Osteocyte (in vitro differentiated cells): ENCODE measurements at places on chromosomes 11 and 22. TPM values are rescaled to one million over a fixed set of nuclear protein-coding genes. Genes with fewer than 3 reads are reported as not detected.

DNA sequence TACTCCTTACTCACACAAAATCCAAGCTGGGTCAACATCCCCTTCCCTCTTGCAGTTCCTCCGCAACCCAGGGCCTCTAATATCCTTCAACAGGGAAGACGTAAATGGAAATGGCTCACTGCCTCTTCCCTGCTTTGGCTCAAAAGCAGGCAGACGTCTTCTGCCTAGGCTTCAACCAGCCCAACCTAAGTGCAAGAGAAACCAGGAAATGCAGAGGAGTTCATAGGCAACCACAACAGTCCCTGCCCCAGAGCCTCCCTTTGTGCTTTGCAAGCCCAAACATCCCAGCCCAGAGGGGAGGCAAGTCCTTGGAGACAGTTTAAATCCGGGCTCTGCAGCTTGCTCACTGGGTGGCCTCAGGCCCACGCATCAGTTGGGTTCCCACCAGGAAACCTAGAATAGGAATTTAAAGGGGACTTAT is 33.3 kb downstream of the CD6 start:
- peaks cover 20% of the 10 kb centered on the region for H3K27me3 ChIP-seq
- H3K36me3 ChIP-seq: no peaks in the 10 kb centered on the region
- no peak overlapping the region for H3K4me3 ChIP-seq
- peaks cover 12% of the 10 kb centered on the region for H3K4me1 ChIP-seq
- no peak overlapping the region for H3K27ac ChIP-seq

- H3K27me3 ChIP-seq: no peaks in the 10 kb centered on the region
- H3K4me1 ChIP-seq: peaks cover 1% of the 10 kb centered on the region
- no peaks in the 10 kb centered on the region for H3K36me3 ChIP-seq
- no peak overlapping the region for H3K27ac ChIP-seq
Observed at GRCh38 chr11:33383920-33384209, 126.7 kb downstream of the HIPK3 start.

- DNase-seq: no peak
- H3K4me1 ChIP-seq: peaks cover 2% of the 10 kb centered on the region
- peaks cover 15% of the 10 kb centered on the region for H3K27me3 ChIP-seq
- no peak overlapping the region for H3K27ac ChIP-seq
- no peaks in the 10 kb centered on the region for H3K36me3 ChIP-seq
Observed at GRCh38 chr11:11010624-11011127, 152.8 kb upstream of the ZBED5 start.

DNA sequence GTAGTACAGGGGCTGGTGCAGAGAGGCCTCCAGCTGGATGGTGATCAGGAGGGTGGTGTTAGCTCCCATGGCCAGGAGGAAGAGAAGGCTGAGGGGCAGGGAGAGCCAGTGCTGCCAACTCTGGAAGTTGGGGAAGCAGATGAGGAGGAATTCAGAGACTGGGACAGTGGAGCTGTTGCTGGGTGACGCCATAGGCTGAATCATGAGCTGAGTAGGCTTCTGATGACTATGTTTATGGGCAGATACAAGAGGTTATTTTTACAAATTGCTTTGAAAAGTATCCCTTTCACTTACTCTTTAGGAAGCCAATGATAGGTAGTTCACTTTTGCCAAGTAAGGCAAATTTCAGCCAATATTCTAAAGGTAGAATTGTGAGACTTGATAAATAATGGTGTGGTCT is 3.1 kb downstream of the OR56A1 start:
- no peaks in the 10 kb centered on the region for H3K36me3 ChIP-seq
- H3K4me3 ChIP-seq: no peak overlapping the region
- DNase-seq: no peak
- no peaks in the 10 kb centered on the region for H3K4me1 ChIP-seq

DNA sequence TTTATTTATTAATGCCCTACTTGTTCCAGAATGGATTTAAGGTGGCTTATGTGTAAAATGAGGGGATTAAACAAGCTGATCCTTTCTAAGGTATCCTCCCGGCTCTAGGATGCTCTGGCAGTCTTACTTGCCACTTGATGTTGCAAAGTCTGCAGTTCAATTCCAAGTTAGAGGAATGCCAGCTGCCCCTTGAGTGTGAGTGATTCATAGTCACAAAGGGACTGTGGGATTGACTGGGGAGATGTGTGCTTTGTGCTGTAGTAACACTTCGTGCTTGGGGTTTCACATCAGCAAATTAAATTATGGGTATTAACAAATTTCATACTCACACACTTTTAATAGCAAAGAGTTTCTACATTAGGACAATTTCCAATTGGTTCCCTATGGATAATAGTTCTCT is 550.8 kb upstream of the CADM1 start:
- H3K27me3 ChIP-seq: peaks cover 55% of the 10 kb centered on the region
- no peaks in the 10 kb centered on the region for H3K36me3 ChIP-seq
- H3K4me1 ChIP-seq: no peaks in the 10 kb centered on the region

The GLYATL1 gene
- not detected in 2 replicates for total RNA-seq

DNA sequence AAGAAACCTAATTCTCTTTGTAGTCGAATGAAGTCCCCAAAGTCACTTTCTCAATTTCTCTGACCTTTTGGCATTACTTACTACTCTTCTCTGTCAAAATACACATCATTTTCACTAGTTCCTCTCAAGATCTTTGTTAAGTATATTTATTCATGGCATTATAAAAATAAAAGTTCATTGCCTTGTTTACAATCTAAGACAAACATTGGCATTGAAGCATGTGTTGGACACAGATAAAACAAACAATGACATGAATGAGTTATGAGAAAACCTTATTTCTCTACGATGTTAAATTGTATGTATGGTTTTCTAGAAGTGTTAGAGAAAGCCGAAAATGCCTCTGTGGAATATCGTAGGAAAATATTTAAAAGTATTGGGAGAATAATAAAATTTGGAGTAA is 8.6 kb upstream of the OR51G1 start:
- H3K36me3 ChIP-seq: no peaks in the 10 kb centered on the region
- no peak for DNase-seq

GRCh38 chr11:36817336-36817965 is 219.4 kb upstream of the RAG2 start:
- DNase-seq: no peak
- H3K4me3 ChIP-seq: no peak overlapping the region
- H3K27me3 ChIP-seq: peaks cover 2% of the 10 kb centered on the region
- no peak overlapping the region for H3K27ac ChIP-seq

DNA sequence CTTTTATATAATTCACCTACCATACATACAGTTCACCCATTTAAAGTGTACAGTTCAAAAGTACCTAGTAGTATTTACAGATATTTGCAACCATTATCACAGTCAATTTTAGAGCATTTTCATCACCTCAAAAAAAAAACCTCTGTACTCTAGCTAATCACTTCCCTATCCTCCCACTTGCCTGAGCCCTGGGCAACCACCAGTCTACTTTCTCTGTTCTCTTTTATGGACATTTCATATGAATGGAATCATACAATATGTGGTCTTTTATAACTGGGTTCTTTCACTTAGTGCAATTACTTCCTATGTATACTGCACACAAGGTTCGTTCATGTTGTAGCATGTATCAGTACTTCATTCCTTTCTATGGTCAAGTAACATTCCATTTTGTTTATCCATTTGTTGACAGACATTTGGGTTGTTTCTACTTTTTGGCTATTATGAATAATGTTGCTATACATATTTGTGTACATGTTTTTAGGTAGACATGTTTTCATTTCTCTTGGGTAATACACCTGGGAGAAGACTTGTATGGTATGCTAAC is 17.8 kb upstream of the NEU3 start:
- no peaks in the 10 kb centered on the region for H3K27me3 ChIP-seq
- H3K4me1 ChIP-seq: no peaks in the 10 kb centered on the region
- H3K36me3 ChIP-seq: peaks cover 46% of the 10 kb centered on the region
- no peak overlapping the region for H3K27ac ChIP-seq

GRCh38 chr11:57424792-57425564 is 1.9 kb downstream of the SLC43A3 start:
- H3K36me3 ChIP-seq: peaks cover 1% of the 10 kb centered on the region
- peak overlapping the region; percentile 75 for H3K27ac ChIP-seq

GRCh38 chr11:76551400-76551799 is 106.6 kb downstream of the EMSY start:
- DNase-seq: no peak
- H3K27me3 ChIP-seq: no peaks in the 10 kb centered on the region
- H3K27ac ChIP-seq: peak overlapping the region; percentile 74
- H3K4me3 ChIP-seq: no peak overlapping the region
- peaks cover 9% of the 10 kb centered on the region for H3K36me3 ChIP-seq

- peaks cover 49% of the 10 kb centered on the region for H3K4me1 ChIP-seq
- no peak overlapping the region for H3K27ac ChIP-seq
- no peaks in the 10 kb centered on the region for H3K27me3 ChIP-seq
- no peak for DNase-seq
- H3K4me3 ChIP-seq: no peak overlapping the region
Observed at GRCh38 chr11:27425814-27426213, 46.8 kb downstream of the LGR4 start.

The HTR3B gene
- total RNA-seq: not detected in 2 replicates

- H3K27me3 ChIP-seq: peaks cover 11% of the 10 kb centered on the region
- H3K27ac ChIP-seq: no peak overlapping the region
- H3K4me1 ChIP-seq: no peaks in the 10 kb centered on the region
- H3K36me3 ChIP-seq: no peaks in the 10 kb centered on the region
Observed at GRCh38 chr11:88655656-88656055, 318.1 kb upstream of the CTSC start.

DNA sequence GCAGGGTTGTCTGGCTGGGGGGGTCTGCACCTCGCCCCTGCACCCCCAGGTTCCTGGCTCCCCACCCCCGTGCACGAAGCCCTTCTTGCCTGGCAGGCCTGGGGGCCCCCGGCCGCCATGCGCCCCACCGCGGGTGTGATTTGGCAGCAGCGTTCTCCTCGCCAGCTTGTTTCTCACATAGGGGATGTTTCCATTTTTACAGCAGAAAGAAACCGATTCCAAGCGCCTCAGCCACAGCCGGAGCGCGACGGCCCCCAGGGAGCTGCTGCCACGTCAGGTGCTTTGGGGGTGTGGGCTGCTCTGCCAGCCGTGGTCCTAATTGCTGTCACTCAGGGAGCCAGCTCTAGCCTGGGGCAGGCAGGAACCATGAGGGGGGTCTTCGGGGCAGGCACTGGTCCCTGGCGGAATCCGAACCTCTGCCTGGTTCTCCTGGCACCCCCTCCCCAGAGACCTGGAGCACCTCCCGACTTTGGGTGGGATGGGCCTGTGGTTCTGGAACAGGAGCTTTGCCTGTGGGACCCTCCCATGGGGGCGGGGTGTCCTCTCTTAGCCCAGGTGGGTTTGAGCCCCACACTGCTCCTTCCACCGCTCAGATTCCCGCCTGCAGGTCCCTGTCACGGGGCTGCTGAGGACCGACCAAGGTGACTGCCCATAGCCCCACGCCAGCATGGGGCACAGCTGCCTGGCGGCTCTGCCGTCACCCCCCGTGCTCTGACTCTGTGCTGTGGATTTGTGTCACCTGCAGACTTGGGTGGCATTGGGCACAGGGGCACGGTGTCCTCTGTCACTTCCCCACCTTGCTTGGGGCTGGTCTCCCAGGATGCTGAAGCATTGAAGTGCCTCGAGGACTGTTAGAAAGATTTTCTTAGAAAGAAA is 54.0 kb downstream of the RTN4R start:
- no peak overlapping the region for H3K27ac ChIP-seq
- H3K4me3 ChIP-seq: no peak overlapping the region
- peaks cover 4% of the 10 kb centered on the region for H3K27me3 ChIP-seq
- no peak for DNase-seq
- no peaks in the 10 kb centered on the region for H3K4me1 ChIP-seq

The RCOR2 gene
- 2.5 and 2.6 TPM in 2 replicates for total RNA-seq

DNA sequence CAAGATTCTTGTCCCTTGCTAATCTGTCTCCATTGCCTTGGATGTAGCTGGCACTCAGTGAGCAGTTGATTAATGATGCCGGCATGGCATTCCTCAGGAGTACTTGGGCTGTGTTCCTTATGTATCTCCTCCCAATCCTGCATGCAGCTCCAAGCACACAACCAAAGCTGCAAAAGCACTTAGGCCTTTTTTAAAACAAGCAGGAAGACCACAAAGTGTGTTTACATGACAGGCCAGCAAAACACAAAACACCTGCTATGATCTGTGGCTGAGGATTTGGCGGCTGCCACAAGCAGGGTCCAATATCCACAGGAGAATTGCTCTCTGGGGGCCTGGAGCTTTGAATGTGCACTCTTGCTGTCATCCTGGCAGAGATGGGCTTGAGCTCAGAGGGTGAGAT is 8.9 kb downstream of the ABTB2 start:
- no peak for DNase-seq
- peaks cover 13% of the 10 kb centered on the region for H3K4me1 ChIP-seq
- no peak overlapping the region for H3K27ac ChIP-seq

The OR2AG2 gene
- total RNA-seq: 0.08 TPM in 1 of 2 replicates, not detected in the other

- peak; percentile 80 for DNase-seq
- H3K4me1 ChIP-seq: no peaks in the 10 kb centered on the region
- H3K4me3 ChIP-seq: no peak overlapping the region
Observed at GRCh38 chr22:25903294-25903693, 161.3 kb downstream of the MYO18B start.

The OR5P2 gene
- total RNA-seq: not detected in 2 replicates

DNA sequence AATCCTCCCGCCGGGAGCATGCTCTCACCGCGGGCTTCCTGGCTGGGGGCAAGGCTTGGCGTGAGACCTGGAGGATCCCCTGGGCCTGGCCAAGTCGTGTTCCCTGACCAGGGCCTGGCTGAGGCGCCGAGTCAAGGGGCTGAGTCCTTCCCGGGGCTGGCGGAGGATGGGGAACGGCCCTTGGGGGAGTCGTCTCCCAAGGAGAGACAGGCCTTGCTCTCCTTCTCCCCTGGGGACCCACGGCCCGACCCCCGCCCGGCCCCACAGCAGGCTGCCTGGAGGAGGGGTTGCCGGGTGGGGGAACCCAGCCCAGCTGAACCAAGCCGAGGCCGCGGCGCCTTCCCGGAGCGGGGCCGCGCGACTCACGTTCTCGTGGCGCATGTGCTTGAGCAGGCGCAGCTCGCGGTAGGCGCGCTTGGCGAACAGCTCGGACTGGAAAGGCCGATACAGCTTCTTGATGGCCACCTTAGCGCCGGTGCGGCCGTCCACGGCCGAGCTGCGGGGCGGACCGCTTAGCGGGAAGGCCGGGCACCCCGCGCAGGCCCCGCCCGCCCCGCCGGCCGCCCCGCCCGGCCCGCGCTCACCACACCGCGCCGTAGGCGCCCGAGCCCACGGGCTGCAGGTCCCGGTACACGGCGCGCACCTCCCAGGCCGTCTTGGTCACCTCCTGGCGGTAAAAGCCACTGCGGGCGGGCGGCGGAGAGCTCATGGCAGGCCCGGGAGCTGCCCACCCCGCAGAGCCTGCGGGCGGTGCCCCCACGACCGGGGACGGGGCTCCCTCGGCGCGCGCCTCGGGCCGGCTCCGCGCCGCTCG is 475 bp downstream of the MAPK12 start:
- H3K27ac ChIP-seq: peak overlapping the region; percentile 56
- H3K4me1 ChIP-seq: peaks cover 19% of the 10 kb centered on the region
- no peaks in the 10 kb centered on the region for H3K36me3 ChIP-seq
- H3K4me3 ChIP-seq: peak overlapping the region; percentile 65
- no peaks in the 10 kb centered on the region for H3K27me3 ChIP-seq

GRCh38 chr22:35547987-35548721 is 7.5 kb downstream of the RASD2 start:
- H3K4me1 ChIP-seq: peaks cover 11% of the 10 kb centered on the region
- H3K27me3 ChIP-seq: peaks cover 24% of the 10 kb centered on the region
- no peak overlapping the region for H3K4me3 ChIP-seq
- H3K27ac ChIP-seq: no peak overlapping the region
- no peak for DNase-seq
- no peaks in the 10 kb centered on the region for H3K36me3 ChIP-seq

The MSANTD4 gene
- 16.7 and 18.1 TPM in 2 replicates for total RNA-seq

- no peaks in the 10 kb centered on the region for H3K4me1 ChIP-seq
- H3K27ac ChIP-seq: no peak overlapping the region
- H3K36me3 ChIP-seq: no peaks in the 10 kb centered on the region
- H3K4me3 ChIP-seq: no peak overlapping the region
- H3K27me3 ChIP-seq: peaks cover 2% of the 10 kb centered on the region
Observed at GRCh38 chr11:134469627-134470026, 57.6 kb upstream of the B3GAT1 start.

- no peaks in the 10 kb centered on the region for H3K27me3 ChIP-seq
- peak within 1 kb of the TSS; percentile 75 for H3K27ac ChIP-seq
- no peak within 1 kb of the TSS for H3K4me3 ChIP-seq
- H3K36me3 ChIP-seq: no peaks in the 10 kb centered on the region
- H3K4me1 ChIP-seq: peaks cover 18% of the 10 kb centered on the region
Observed at GRCh38 chr11:394034-394857, at the start of gene PKP3. Gene PKP3, plus strand, starts transcription at chr11:394209. Its CDS starts 84 bp downstream, at chr11:394293.
